Activated CD4-positive, CD25-positive, alpha-beta regulatory T cell treated with anti-CD3 and anti-CD28 coated beads, Interleukin-2, amount 50 U/mL, for 72 hours (primary cell): ENCODE measurements at places on chromosomes 1 and 21.

DNA sequence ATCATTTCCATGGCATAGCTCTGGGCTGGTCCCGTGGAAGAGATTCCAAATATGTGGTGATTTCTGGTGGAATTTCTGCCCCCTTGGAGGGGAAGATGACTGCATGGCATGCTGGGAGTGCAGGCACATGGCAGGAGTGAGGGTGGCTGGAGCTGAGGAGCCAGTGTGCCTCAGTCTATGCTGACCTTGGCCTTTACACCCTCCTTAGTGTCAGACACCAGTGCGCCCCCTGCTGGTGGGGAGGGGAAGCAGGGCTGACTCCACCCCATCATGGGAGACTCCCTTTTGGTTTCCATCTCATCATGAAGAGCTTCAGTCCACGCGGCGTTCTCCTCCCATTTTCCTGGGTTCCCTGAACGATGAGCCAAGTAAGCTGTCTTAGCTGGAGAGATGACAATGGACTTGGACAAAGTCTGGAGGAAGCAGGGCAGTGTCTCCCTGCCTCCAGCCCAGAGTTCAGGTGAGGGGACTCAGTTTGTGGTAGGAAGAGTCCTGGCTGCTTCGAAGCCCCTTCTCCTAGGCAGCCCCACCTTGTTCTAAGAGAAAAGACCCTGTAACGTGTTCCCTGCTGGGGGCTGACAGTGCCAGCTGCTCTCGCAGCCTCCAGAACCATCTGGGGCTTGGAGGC lies 10.3 kb downstream of the ALX3 start:
- peak; percentile 78 for DNase-seq

GRCh38 chr1:182083851-182084486 lies 22.5 kb upstream of the ZNF648 start:
- DNase-seq: no peak

DNA sequence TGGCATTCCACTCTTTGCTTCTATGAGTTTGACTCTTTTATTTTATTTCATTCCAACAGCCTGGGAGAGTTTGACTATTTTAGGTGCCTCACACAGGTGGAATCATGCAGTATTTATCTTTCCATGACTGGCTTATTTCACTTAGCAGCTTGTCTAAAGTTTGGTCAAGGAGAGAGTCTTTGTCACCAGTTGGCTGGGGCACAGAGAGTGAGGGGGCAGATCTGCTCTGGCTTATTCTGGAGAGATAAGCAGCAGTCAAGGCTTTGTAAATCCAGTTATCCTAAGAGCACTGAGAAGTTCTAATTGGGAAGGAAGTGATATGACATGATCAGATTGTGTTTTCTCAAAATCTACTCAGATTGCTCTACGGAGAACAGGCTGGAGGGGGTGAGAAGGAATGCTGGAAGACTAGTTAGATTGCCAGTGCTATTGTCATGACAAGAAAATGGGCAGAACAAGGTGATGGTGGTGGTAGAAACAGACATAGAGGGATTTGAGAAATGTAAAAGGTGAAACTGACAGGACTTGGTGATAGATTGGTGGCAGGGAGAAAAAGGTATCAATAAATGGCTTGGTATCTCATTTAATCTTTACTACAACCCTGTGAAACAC lies 12.1 kb upstream of the CTTNBP2NL start:
- DNase-seq: no peak

- DNase-seq: no peak
These were observed 132.6 kb downstream of the MRPS6 start for GRCh38 chr21:34205811-34206571.

DNA sequence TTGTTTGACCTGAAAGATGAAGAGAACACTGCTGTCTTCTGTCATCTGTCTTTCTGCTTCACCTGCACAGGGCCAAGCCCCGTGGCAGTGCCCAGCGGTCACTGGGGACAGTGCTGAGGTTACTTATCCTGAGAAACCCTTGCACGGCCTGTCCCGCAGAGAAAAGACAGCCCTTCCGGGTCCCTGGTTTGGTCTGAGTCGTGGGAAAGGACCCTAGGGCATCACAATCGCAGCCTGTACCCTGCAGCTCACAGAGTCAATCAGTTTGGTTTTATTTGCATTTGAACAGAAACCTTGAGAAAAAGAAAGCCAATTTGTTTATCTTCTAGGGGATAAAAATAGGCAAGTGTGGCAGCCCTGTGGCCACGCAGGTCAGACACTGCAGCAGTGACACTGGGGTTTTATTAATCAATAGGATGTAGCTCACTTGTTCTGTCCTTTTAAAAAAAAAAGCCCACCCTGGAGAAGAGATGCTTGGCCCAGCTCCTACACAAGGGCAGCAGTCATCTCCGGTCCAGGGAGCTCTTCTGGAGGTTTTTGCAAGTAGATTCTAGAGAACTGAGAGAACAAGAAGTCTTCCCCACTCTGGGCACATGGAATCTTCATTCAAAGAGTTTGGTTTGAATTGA lies 120.0 kb downstream of the PEX14 start:
- DNase-seq: no peak

GRCh38 chr1:194268839-194269238 lies 1082.4 kb upstream of the B3GALT2 start:
- DNase-seq: no peak

- DNase-seq: no peak
These were observed 63.9 kb upstream of the GPR25 start for GRCh38 chr1:200808846-200809245.

GRCh38 chr1:114238053-114238452 lies 84.4 kb upstream of the SYT6 start:
- no peak for DNase-seq

GRCh38 chr1:6597777-6598131 lies 4.9 kb downstream of the KLHL21 start:
- no peak for DNase-seq

- DNase-seq: no peak
These were observed 252.6 kb downstream of the NFIA start for GRCh38 chr1:61334718-61335589.

- no peak for DNase-seq
These were observed 107.7 kb downstream of the CLDN17 start for GRCh38 chr21:30058928-30059327.

GRCh38 chr1:38923607-38924006 lies 18.0 kb downstream of the RHBDL2 start:
- DNase-seq: no peak

- DNase-seq: no peak
These were observed 19.8 kb downstream of the ATP6V1G3 start for GRCh38 chr1:198520524-198521254.

DNA sequence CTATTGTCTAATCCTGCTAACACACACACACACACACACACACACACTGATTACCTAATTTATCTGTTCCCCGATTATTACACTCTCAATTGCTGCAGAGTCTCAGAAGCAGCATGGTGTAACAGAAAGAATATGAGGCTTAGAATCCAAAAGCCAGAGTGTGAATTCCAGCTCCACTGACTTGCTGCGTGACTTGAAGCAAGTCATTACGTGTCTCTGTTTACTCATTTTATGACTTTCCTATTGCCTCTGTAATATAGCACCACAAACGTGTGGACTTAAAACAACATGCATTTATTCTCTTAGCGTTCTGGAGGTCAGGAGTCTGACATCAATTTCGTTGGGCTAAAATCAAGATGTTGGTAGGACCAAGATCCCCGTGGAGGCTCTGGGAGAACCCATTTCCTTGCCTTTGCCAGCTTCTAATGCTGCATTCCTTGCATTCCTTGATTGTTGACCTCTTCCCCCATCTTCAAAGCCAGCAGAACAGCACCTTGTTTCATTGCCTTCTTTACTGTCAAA lies 55.9 kb upstream of the ATP5PO start:
- no peak for DNase-seq

- DNase-seq: no peak
These were observed 91.5 kb downstream of the UROD start for GRCh38 chr1:45103534-45103933.

DNA sequence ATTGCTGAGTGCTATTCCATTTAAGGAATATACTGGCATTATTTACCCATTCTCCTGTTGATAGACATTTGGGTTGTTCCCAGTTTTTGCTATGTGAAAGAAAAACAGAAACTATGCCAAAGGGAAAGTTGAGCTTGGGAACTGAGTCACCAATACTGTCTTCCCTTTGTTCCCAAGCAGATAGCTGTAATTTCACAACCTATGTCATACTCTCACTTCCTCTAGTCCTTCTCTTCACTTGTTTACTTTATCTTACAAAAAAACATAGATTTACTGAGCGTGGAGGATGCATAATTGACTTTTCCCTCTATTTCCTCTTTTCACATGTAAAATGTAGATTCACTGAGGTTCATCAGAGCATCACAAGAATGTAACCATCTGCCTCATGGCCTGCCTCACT lies 32.4 kb upstream of the PGBD5 start:
- DNase-seq: no peak

GRCh38 chr1:199815947-199816346 lies 211.6 kb upstream of the NR5A2 start:
- DNase-seq: no peak

GRCh38 chr21:44415073-44416025 lies 40.0 kb upstream of the LRRC3 start:
- DNase-seq: no peak
